ENCODE measurements at places on chromosomes 4 and X.

DNA sequence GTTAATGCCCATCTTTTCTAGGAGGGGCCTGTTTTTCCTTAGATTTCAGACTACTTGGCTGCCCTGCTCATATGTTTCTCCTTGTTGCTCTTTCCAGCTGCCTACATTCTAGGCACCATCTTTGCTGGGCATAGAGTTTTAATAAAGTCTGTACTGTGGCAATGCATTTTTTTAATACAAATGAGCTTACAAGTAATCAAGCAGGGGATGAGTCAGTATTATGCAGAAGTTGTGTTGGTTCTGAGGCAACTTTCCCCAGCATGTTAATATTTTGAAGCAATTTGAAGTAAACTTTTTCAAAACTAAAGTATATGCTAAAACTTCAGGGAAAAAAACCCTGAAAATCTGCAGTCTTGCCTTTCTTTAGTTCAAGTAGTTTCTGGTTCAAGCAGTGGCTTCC, 372.0 kb upstream of the GATB start:
- DNase-seq = no peak

DNA sequence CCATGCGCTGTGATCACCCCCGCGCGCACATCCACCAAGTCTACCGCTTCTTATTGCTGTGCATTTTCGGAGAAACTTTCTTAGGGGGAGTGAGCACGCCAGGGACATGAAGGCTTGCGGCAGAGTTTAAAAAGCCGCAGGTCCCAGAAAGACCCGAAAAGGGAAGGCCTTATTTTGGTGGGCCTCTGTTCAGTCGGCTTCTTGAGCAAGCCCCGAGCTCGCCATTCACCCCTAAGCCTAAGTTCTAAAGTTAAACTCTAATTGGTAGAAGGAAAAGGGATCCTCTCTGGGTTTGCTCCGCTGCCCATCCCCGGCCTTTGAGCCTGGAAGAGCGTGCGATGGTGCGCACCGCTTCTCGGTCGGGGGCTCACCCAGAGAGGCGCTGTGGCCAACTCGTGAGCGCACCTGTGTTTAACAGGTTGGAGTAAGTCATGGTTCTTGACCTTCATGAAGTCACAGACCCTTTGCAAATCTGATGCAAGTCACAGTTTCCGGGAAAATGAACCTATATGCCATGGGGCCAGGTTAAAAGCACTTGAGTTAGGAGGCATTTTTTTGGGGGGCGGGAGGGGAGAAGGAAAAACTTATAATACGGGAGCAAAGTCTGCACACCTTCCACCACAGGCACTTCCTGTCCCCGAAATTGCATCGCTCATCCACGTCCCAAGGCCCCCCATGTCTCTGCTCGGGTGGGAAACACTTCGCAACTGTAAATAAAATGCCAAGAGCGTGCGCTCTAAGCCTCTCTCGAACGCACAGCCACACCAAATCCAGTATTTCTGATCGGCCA, 1.9 kb downstream of the PHOX2B start:
- no peak for DNase-seq

- no peak for DNase-seq
Observed at GRCh38 chr4:155402941-155403340, 26.2 kb upstream of the MAP9 start.

DNA sequence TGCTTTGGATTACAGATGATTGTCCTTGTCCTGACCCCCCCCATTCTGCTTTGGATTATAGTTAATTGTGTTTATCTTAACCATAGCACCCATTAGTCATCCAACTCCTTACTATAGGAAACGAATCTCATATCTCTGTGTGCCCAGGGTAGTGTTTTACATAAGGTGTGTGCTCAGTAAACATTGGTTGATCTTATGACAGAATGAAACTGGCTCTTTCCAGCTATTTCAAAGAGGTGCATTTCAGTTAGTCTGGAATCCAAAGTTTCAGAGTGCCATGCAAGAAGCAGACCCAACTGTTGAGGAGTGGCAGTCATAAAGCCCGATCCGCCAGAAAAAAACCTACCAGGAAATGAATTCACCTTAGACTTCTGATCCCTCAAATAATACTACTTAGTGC, 14.7 kb downstream of the TRIM2 start:
- no peak for DNase-seq

GRCh38 chr4:92012899-92013867, 290.6 kb upstream of the GRID2 start:
- no peak for DNase-seq

DNA sequence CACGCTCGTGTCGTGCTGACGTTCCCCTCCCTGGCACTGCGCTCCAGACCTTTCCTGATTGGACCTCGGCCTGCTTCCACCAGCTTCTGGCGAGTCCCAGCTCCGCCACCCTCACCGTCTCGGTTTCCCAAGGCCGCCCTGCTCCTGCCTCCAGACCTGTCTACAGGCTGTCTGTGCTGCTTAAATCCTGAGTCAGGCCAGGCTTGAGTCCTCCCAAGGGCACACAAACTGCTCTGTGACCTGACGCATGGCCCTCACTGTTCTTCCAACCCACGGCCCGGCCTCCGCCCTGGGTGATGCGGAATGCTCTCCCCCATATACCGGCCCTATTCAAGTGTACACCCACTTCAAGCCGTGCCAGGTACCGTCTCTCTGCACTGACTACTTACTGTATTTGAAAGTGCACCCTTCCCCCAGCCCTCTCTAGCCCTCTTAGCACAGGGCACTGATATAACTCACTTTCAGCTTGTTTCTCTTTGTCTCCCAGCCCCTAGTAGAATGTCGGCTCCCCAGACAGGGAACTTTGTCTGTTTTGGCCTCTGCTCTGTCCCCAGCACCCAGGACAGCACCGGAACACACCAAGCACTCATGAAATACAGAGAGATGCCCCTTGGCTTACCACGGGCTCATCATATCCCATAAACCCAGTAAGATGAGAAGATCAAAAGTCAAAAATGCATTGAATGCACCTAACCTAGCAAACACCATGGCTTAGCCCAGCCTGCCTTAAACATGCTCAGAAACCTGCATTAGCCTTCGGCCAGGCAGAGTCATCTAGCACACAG, 63.1 kb upstream of the AFAP1 start:
- DNase-seq = no peak

DNA sequence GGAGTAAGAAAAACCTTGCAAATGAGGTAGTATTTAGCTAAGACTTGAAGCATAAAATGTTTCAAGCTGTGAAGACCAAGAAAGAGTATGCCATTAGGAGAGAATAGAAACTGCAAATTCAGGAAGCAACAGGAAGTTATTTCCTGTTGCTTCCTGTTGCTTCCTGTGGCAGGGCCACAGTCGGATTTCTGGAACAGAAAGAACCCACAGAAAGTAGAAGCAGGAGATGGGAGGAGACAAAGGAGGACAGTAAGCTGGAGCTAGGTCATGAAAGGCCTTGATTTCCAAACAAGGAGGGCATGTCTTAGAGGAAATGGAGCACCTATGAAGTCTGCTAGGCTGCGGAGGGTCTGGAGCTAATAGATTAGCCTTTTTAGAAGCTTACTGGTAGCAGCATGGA, 17.2 kb downstream of the ASB11 start:
- no peak for DNase-seq

DNA sequence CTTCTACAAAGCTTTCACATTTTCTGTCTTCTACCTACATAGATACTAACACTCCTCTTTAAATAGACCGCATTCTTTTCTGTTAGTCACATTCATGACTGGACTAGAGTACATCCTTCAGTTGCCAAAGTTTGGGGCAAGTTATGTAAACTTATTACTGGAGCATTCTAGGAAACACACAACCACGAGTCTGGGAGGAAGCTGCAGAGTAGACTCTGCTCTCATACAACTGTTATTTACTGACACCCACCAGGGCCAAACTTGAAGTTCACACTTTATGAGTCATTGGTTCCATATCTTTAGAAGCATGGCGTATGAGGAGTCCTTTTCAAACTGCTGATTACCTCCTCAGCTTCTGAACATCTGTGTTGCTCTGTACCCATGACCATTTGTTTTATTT, 87.0 kb downstream of the RNF150 start:
- DNase-seq = no peak

GRCh38 chr4:174110180-174110579, 173.3 kb downstream of the FBXO8 start:
- DNase-seq = no peak

- no peak for DNase-seq
Observed at GRCh38 chrX:103175944-103176753, 38.8 kb upstream of the BEX4 start.

- no peak for DNase-seq
Observed at GRCh38 chr4:93772858-93773257, 55.7 kb upstream of the ATOH1 start.

DNA sequence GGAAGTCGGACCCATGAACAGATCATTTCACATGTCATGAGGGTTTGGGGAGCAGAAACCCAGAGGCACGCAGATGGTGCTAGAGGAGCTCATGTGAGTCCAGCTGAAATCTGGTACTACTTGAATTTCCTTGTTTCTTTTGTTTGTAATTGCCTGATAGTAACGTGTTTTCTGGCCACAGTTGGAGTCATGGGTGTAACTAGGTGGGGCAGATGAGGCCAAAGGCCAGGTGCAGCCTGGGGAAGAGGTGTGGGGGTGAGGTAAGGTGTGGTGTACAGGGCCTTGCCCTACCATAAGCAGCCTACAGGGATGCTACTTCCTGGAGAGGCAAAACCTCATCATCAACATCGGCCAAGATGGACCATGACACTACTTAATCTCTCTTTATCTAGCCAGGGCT, 271.4 kb downstream of the PTTG2 start:
- DNase-seq = no peak

DNA sequence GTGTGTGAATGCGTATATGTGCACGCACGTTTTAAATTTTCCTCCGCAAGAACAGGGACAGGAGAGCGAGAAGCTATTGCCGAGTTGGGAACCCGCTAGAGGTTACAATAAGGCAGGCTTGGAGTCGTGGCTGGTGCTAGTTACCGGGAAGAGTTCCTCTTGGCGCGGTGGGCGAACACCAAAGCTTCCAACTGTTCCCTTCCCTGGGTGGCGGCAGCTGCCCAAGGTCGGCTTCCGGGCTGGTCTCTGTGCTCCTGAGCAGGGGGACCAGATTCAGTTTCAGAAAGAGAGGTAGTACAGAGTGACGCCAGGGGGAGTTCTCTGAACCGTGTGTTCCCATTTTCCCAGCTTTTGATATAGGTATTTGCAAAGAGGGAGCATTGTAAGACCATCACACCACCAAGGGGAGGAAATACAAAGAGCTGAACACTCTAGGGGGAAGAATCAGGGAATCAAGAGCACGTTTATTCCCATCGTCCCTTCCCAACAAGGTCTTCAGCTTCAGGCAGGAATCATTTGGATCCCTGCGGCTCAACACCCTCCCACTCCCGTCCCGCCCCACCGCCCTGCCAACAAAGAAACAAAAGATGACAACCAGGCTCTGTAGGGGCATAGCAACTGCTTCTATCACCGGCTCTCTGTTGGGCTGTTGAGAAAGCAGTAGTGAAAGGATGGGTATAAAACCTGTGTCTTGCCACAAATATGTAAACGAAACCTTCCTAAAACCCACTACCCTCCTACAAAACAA, 113.6 kb upstream of the TEX13C start:
- DNase-seq = peak; percentile 33

DNA sequence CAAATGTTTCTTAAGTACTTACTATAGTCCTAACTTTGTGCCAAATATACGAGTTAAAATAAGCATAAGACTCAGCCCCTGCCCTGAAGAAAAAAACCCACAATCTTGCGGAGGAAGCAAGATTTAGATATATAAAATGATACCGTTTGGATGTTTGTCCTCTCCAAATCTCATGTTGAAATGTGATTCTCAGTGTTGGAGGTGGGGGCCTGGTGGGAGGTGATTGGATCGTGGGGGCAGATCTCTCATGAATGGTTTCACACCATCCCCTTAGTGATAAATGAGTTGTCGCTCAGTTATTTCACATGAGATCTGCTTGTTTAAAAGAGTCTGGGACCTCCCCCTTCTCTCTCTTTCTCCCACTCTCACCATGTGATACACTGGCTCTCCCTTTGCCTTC, 28.7 kb downstream of the EFHC2 start:
- DNase-seq = no peak

DNA sequence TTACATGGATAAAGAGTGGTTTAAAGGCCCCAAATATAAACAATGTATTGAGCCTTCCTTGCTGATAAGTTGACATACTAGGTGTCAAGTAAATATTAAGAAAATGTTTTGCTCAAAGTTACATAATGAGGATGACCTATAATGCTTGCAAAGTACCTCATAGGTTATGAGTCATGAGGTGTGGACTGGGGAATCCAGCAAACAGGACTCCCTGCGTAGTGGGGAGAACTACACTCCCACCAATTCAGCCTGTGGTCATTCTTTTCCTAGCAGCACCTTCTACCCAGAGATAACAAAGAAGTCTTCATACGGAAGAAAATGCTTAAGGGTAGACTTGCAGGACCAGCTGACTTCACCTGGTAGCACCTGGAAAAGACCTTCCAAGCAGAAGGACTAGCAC, 418.9 kb upstream of the CPEB2 start:
- no peak for DNase-seq

DNA sequence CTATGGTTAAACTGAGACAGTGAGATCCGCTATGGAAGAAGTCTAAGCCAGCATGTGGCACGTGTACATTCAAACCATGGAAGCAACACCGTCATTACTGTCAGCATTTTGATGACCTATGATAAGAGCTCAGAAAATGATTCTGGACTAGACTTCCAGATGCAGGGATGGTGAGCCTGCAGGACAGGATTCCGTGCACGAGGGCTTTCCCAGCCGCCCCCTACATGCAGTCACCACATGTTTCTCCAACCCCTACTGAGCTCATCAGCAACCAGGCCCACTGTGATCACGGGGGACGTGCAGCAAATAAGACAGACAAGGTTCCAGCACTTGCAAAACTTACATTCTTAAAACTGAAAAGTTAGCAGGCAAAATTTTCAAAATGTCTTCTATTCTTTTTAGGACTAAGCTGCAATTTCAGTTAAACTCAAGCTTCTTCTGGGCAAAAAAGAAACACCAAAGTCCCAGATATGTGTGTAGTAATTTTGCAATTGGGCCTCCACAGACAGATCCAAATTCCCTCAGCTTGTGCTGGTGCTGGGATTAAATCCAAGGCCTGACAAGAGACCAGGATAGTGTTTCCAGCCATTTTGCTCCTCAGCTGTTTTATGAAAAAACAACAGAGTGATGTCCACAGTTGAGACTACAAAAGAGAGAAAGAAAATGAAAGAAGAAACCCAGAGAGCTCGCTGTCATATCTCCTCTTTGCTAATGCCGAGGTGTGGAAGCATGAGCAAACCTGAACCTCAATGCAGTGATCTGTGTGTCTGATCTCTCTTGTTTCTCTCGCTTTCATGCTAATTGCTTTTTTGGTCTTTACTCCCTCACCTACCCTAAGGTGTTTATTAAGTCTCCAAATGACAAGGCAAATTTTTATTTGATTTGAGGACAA, 118.2 kb downstream of the AFAP1 start:
- no peak for DNase-seq

GRCh38 chrX:111376897-111377578, 35.0 kb downstream of the DCX start:
- DNase-seq = no peak

GRCh38 chr4:129545599-129546278, 449.8 kb downstream of the C4orf33 start:
- DNase-seq = no peak

GRCh38 chr4:145734576-145735346, 54.8 kb downstream of the C4orf51 start:
- DNase-seq = no peak
